ENCODE measurements at places on chromosomes 6 and 20.

- no peak for DNase-seq
Observed at GRCh38 chr20:37558779-37559178, 31.1 kb upstream of the BLCAP start.

GRCh38 chr20:16125816-16126215 lies 447.4 kb downstream of the KIF16B start:
- no peak for DNase-seq

GRCh38 chr20:46749147-46749546 lies 39.7 kb downstream of the SLC2A10 start:
- no peak for DNase-seq

DNA sequence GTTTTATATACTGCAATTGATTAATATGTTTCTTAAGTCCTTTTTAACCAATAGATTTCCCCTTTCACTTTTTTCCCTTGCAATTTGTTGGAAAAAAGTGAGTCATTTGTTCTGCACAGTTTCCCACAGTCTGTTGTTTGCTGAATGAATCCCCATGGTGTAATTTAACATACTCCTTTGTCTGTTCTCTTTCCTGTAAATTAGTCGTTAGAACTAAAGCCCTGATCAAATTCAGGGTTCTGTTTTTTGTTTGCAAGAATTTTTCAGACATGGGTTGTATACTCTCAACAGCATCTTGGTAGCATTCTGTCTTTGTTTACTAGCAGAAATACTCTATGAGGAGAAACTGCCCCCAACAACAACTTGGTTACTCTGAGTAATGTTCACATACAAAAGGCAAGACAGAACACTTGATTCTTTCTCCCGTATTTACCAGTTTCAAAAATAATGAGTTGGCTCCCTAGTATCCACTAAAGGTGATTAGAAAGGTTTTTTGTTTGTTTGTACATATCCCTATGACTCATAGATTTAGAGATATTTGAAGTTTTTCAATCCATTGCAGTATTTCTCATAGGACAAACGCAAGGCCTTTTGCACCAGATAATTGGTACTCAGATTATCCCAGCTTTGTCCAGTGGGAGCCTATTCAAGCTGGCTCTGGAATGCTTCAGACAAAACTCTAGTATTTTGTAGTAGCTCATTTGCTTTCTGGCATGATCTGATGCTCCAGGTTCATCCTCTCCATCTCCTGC lies 16.5 kb downstream of the BLOC1S5 start:
- no peak for DNase-seq

DNA sequence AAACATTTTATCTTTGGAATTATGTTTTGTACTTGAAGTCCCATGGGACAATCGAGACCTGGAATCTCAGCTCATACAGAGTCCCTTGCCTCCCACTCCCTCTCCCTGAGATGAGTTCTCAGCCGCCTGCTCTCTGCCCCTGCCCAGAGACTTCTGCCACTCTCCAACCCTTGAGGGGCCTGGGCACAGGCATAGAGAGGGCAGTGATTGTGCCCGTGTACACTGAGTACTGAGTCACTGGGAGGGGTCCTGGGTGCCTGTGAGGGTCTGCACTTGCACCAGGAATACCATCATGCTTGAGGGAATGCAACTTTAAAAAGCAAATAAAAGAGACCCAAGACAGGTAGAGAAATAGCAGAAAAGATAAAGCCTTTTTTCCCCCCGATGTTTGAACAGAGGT lies 453.8 kb upstream of the HS3ST5 start:
- DNase-seq, result no peak

DNA sequence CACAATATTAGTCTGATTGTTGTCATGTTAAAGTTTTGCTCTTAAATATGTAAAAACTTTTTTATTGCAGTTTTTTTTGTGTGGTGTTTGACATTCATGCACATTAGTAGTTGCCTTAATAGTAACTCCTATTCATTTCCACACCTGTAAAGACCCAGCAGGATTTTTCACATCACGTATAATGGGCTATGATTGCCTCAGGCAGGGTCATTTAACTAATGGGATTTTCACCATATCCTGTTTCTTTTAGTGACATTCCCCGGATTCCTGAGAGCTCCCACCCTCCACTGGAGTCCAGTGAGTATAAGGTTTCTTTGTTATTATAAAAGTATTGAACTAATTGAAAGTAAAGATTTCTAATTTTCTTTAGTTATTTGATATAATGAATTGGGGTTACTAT lies 359.2 kb downstream of the RIMS1 start:
- DNase-seq, result no peak

- DNase-seq, result no peak
Observed at GRCh38 chr6:44472250-44472945, 84.9 kb downstream of the CDC5L start.

- DNase-seq, result peak; percentile 52
Observed at GRCh38 chr20:63850689-63851547, 10.4 kb upstream of the ABHD16B start.

DNA sequence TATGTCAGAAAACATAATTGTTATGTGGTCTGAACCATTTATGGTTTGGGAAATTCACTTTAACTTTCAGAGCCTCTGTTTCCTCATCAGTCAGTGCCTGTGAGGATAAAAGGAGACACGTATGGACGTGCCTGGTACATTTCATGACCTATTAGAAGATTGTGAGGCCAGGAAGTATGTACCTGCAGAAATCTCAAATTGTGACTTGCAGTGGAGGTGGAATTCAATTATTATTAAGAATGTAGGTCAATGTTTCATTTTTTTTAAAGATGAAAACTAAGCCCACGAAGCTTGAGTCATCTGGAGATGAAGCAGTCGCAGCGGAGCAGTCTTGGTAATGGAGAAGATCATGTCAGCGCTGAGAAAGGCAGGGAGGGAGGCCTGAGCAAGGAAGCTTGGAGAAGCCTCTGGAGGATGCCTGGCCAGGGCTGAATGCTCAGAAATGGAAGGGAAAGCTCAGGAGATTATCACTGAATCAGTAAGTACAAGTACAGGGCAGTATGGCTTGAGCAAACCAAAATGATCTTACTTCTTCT lies 3.9 kb upstream of the DSE start:
- no peak for DNase-seq

DNA sequence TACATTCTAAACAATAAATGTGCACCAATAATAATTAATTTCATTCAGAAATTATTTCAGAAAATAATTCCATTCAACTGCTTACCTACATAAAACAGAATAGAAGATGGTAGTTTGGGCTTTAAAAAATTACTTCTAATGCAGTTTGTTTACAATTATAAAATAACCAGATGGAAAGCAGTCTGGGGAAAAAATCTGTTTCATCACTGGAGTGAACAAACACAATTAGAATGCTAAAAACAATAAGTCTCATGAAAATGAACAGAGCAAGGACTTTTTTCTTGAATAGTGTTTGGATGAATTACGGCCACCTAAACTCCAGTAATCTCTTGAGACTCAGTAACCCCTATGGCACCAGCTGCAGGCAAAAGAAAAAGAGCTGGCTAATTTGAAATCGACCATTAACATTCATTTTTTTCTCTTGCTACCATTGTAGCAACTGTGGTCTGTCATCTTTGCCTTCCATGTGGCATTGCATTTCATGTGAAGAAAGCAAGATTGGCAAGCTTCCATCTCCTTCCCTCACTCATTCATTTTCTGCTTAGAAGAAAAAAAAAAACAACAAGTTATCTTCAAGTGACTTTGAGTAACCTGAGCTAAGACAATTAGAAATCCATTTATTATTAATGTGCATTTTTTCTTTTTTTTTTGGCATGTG lies 88.4 kb upstream of the CEP85L start:
- no peak for DNase-seq

GRCh38 chr6:41568585-41569384 lies 22.6 kb downstream of the FOXP4 start:
- DNase-seq, result no peak

- DNase-seq, result no peak
Observed at GRCh38 chr20:51620432-51620831, 77.9 kb upstream of the NFATC2 start.

GRCh38 chr6:138188278-138188941 lies 26.7 kb downstream of the ARFGEF3 start:
- peak; percentile 36 for DNase-seq

- no peak for DNase-seq
Observed at GRCh38 chr6:14513496-14514393, 396.2 kb downstream of the CD83 start.

DNA sequence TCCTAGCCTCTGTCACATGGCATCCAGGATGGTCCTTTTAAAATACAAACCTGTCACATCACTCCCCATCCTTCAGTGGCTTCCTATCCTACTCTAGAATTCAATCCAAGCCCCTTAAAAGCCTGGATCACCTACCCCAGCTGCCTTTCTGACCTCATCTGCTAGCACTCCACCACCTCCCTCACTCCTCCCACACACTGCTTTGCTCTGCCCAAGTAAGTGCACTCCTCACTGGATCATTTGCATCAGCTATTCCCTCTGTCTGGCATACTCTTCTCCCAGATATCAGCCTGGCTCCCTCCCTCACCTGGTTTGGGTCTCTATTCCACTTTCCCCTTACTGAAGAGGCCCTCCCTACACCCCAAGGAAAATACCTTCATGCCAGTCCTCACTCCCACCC lies 10.5 kb downstream of the C6orf136 start:
- DNase-seq, result no peak

GRCh38 chr6:366389-367297 lies 24.9 kb upstream of the IRF4 start:
- no peak for DNase-seq

DNA sequence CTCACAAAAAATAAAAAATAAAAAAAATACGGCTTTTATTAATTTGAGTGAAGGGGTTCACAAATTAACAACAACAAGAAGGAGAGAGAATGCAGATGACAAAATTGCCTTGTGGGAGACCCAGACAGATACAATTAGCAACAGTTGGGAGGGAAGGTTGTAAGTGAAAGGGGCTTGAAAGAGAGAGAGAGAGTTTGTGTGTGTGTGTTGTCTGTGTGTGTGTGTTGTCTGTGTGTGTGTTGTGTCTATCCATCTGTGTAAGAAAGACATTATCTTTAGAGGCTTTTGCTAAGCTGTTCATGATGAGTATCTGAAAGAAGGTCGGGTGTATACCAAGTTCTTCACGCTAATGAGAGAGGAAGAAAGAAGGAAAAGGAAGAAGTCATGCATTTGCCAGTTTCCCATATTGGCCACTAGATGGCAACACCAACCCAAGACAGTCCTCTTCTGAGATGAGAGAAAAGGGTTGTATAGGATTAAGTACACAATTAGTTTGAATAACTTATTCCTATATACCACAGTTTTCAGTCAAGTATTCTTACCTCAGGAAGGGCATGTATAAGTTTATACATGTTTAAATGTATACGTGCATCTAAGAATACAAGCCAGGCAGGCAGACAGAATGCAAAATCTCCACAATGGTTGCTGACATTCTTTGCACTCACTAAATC lies 63.7 kb upstream of the CD2AP start:
- DNase-seq, result peak; percentile 53

DNA sequence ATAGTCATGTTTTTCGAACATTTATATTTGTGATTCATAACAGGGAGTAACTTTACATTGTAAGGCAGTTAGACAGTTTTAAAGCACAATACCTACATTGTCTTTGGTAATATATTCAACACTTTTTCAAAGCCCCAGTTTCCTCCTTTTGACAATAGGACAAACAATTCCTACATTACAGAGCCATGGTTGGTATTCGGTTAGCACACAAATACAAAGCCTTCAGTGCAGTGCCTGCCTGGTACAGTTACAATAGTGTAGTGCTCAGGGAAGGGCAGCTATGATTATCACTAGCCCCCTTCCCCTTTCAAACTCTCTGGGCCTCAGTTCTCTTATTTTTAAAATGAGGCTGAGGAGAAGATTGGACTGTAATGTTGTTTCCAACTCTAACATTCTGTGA lies 207.8 kb downstream of the TPBG start:
- no peak for DNase-seq

DNA sequence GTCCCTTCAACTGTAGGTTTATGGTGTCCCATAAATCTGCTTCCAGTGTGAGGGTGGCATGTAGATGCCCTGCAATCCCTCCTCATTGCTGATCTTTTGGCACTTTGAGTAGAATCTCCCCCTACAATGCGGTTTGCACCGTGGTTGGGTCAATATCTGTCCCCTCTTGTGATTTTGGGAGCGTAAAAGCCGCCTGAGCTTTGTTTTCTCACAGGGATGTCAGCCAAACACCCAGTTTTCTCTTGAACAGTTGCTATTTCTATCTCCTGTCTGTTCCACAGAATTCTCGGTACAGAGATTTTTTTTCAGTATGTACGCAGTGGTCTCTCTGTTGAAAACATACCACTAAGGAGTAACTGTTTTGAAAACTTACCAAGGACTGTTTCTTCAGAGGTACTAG lies 21.8 kb downstream of the CDS2 start:
- no peak for DNase-seq

DNA sequence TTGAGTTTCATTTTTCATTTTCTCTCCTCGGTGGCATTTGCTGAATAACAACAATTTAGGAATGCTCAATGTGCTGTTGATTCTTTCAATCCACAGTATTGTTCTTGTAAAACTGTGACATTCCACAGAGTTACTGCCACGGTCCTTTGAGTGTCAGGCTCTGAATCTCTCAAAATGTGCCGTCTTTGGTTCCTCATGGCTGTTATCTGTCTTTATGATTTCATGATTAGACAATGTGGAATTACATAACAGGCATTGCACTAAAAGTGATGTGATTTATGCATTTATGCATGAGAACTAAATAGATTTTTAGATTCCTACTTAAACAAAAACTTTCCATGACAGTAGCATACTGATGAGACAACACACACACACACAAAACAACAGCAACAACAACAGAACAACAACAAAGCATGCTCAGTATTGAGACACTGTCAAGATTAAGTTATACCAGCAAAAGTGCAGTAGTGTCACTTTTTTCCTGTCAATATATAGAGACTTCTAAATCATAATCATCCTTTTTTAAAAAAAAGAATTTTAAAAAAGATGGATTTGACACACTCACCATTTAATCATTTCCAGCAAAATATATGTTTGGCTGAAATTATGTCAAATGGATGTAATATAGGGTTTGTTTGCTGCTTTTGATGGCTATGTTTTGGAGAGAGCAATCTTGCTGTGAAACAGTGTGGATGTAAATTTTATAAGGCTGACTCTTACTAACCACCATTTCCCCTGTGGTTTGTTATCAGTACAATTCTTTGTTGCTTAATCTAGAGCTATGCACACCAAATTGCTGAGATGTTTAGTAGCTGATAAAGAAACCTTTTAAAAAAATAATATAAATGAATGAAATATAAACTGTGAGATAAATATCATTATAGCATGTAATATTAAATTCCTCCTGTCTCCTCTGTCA lies 88.1 kb downstream of the SNAP25 start:
- no peak for DNase-seq

GRCh38 chr6:26197933-26198721 lies 110.9 kb downstream of the HFE start:
- peak; percentile 65 for DNase-seq

DNA sequence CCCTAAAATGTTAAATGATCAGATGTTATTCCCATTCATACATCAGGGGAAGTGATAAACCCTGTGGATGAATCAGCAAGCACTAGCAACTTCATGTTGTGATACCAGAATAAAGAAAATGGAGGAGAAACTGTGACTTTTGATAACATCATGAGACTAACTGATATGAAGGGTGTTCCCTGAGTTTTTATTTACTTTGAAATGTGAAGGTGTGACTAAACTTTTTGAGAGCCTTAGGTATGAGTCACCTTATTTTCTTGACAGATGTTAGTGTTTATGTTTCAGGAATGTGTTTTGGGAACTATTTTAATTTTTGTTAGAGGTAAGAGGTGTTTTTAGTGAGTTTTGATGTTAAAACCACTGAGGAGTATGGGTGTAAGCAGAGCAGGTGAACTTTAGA lies 4.4 kb downstream of the PARD6B start:
- no peak for DNase-seq

Measured in MM.1S (cell line).